ENCODE measurements at places on chromosomes 1 and 21.

GRCh38 chr1:160830321-160831153 lies 32.1 kb downstream of the CD244 start:
- DNase-seq = peak; percentile 75

GRCh38 chr1:36657826-36658225 lies 175.1 kb upstream of the CSF3R start:
- no peak for DNase-seq

DNA sequence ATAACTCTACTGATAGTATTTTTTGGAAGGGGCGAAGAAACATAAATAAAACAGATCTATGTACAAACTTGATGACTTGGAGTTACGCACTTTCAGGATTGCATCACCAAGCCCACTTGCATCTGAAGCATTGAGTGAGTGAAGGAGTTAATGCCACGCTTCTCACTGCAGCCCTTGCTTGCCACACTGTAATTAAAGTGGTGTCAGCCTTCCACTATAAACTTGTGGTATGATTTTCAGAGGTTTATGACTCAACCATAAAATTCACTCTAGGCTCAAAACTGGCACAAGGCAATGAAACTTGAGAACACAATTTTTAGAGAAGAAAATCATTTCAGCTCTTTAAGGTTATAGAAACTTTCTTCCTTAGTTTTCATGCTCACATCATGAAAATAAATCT lies 93.9 kb upstream of the PRMT6 start:
- DNase-seq = no peak

DNA sequence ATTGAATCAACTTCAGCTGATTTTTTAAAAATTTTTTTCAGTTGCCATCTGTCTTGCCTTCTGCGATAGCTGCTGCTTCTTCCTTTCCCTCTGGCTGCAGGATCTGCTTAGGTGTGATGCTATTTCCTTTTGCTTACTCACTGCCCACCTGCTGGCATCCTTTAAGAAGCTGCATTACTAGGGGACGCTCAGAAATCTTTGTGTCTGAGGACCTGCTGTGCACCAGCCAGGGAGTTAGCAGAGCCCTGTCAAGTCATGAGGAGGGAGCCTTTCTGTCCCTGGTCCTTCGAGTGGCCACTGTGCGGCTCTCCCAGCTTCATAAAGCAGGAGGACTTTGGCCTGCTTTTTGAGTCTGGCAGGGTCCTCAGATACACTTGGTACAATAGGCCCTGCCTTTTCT lies 327.8 kb downstream of the USH2A start:
- no peak for DNase-seq

DNA sequence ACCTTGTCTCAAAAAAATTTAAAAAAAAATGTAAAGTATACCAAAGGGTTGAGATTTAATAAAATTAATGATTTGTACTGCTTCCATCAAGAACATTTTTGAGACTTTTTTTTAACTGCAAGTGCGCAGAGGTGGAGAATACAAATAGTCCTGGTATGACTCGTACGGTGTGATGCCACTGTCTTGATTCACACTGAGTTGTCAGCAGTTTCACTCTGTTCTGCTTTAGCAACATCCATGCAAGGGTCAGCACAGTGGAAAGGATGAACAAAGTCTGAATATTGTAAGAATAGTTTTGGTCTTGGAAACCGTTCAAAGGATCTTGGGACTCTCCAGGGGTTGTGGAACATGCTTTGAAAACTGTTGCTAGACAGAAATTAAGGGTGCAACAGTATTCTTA lies 40.2 kb downstream of the EXO1 start:
- DNase-seq = peak; percentile 45

DNA sequence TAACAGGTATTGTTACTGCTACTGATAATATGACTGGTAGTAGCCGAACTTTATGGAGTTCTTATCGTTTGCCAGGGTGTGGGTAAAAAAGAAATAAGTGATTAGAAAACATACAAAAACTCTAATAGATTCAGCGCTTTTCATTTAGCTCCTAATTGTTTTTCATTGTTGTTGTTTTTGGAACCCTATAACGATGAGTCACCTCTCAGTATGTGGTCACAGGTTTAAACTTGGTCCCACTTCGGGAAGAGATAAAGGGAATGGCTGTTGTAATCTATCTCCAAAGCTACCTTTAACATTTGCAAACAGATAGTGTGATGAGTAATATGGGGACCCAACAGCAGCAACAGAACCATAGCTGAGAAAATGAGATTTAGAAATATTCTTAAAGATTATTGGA lies 62.7 kb upstream of the BCL10 start:
- peak; percentile 61 for DNase-seq

DNA sequence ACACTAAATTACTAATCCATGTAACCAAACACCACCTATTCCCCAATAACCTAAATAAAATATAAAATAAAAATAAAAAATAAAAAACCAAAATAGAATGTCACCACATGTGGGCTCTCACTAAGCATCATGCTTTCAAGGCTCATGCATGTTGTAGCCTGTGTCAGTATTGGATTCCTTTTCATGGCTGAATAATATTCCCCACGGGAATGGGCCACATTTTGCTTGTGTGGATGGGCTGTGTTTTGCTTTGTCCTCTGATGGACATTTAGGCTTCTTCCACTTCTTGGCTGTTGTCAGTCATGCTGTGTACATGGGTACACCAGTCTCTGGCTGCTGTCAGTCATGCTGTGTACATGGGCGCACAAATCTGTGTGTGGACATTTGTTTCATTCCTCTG lies 3.2 kb downstream of the KRTAP10-6 start:
- DNase-seq = no peak

DNA sequence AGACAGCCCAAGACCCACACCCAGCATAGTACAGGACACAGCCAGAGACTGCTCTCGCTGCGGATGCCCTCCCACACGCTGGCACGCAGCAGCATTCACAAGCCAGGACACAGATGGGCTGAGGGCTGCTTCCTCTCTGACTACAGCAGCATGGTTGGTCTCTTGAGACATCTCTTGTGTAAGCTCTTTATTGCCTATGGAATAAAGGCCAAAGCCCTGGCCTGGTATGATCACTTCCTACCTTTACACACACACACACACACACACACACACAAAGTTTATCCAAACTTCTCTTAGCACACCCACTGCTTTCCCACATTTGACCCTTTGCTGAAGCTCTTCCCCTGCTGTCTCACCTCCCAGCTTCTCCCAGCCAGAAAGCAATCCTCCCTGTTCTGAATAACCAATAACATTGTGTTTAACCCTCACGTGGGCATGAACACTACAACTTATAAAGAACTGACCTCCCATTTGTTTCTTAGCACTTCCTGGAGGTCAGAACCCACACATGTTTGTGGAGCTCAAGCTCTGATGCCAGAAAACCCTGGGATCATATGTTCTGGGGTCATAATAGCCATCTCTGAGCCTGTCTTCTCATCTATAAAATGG lies 1.2 kb upstream of the LUZP1 start:
- peak; percentile 67 for DNase-seq

- DNase-seq = no peak
These were observed 753.3 kb downstream of the LTN1 start for GRCh38 chr21:28239340-28239739.

Data from amniotic epithelial cell (primary cell).